ENCODE measurements at places on chromosomes 12 and 14.

DNA sequence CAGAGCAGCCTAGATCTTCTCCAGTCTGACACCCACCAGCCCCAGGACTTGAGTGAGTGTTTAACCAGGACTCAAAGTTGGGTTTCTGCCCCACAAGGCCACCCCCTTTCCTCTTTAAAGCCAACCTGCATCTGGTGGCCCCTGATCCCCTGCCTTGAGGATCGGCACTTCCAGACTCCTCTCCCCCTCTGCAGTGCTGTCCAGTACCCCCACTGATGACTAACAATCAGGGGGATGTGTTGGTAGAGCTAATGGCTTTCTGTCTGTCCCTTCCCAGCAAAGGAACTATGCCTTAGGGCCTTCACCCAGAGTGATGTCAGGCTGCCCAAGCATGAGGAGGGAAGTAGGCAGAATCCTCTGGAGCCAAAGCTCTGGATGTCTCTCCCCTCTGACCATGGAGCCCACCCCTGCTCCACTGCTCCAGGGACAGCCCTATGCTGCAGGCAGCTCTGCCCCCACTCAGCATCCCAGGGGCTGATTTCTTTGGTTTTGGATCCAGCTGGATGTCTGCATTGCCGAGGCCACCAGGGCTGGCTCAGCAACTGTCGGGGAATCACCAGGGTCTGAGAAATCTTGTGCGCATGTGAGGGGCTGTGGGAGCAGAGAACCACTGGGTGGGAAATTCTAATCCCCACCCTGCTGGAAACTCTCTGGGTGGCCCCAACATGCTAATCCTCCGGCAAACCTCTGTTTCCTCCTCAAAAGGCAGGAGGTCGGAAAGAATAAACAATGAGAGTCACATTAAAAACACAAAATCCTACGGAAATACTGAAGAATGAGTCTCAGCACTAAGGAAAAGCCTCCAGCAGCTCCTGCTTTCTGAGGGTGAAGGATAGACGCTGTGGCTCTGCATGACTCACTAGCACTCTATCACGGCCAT is 42.9 kb downstream of the DAD1 start:
- no peak for DNase-seq

DNA sequence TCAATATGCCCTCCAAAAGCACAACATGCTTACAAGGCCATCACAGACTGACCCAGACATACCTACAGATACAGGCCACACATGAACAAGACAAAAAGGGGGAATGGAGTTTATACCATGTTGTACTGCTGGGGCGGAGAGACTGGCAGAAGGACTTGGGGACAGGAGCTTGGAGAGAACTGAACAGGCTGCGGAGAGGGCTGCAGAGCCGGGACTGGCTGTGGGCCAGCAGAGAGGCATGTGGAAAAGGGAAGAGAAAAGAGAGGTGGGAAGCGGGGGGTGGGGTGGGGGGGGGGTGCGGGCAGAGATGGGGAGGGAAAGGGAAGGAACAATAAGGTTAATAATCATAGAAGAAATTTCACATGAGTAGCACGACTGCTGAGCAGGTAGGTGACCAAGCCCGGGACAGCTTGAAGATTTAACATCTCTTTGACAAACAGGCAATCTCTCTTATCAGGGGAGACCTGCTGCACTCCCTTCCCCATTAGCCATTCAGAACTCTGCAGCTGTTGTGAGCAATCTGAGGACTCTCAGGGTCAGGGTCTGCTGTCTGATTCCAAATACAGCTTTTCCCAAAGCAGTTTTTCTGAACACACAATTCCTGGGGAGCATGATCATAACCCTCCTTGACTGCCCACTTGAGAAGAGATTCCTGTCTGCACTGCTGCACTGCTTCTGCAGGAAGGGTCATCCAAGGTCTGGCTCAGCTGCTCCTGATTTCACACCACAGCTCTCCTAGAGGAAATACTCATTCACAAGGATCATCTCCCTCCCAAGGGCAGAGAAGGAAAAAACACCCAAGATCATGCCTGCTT is 21.6 kb upstream of the STAC3 start:
- DNase-seq, result no peak

- no peak for DNase-seq
Measured at GRCh38 chr12:53924521-53925405, 13.9 kb upstream of the HOXC13 start.

DNA sequence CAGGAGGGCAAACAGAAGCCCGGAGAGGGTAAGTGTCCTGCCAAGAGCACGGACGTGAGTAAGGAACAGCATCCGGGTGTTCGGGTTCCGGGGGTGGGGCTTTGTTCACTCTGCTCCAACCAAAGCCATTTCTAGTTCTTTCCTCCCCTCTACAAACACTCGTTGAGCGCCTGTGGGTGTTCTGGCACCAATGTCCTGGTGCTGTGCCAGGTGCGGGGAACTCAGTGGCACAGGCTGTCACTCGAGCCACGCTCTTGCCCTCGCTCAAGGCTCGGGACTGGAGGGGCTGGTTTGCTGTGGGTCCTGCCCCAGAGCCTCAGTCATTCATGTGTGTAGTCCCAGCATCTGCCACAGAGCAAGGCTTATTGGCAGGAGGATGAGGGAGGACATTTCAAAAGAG is 157.5 kb downstream of the CALM1 start:
- DNase-seq, result no peak

DNA sequence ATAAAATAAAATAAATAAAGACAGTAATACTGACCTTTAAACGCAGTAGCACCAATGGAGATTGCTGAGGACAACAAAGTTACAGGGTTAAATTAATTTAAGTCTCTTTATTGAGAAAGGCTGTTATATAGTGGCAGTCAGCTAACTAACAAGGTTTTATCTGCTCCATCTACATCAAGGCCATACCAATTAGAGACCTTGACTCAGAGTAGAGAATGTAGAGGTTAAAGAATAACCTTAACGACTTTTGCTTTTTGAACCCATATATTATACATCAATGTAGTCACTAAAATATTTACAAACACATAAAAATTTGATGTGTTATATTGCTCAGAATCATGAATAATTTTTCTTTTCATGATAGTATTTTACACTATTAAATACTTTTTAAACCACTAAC is 21.6 kb downstream of the OSBPL8 start:
- no peak for DNase-seq

- no peak for DNase-seq
Measured at GRCh38 chr12:14950982-14951746, 10.2 kb downstream of the ARHGDIB start.

GRCh38 chr14:104865631-104866441 is 768 bp downstream of the CEP170B start:
- DNase-seq, result peak; percentile 27

- DNase-seq, result no peak
Measured at GRCh38 chr14:34147461-34147860, 196.6 kb upstream of the EGLN3 start.

GRCh38 chr12:99157946-99158345 is 489.6 kb upstream of the GARIN6 start:
- DNase-seq, result no peak

- peak; percentile 92 for DNase-seq
Measured at GRCh38 chr12:109115758-109116610, at the start of gene ACACB. ACACB (plus strand) TSS chr12:109116587; CDS start chr12:109139406, 22,819 bp downstream.

GRCh38 chr14:55581342-55581771 is 1.4 kb downstream of the KTN1 start:
- no peak for DNase-seq

DNA sequence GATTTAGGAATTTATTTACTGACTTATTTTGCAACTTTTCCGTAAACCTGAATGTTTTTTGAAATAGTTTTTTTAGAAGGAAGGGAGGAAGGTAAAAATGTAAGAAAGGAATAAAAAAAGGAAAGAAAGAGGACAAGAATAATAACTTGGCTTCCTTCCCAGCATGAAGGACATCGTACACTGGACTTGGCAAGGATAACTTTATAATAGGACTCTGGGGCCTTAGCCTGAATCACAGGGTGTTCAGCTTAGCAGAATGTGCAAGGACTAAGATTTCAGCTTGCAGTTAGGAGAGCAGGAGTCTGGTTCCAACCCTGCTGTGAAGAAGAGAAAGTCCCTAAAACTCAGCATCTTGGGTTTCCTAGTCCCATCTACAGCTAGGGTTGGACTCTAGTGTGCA is 1053.3 kb downstream of the VRK1 start:
- DNase-seq, result no peak

DNA sequence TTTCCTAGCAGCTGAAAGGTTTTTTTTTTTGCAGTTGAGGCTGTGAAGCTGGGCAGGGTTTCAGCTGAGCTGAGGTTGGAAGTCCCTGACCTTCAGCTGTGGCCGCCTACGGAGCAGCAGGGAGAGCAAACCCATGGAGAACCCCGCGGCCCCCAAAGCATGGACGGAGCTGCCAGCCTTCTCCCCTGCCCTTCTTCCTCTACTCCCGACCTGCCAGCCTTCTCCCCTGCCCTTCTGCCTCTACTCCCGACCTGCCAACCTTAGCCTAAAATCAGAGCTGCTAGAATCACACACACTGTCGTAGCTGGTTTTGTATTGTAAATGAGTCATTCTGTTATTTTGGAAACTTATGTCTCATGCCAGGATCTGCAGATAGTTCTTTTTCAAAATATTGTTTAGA is 74.6 kb downstream of the PPP2R5C start:
- no peak for DNase-seq

GRCh38 chr14:53265025-53265424 is 111.9 kb upstream of the DDHD1 start:
- DNase-seq, result no peak

- DNase-seq, result peak; percentile 72
Measured at GRCh38 chr12:98002887-98003493, 512.4 kb upstream of the TMPO start.

- DNase-seq, result no peak
Measured at GRCh38 chr12:45186762-45187161, 29.1 kb upstream of the ANO6 start.

- no peak for DNase-seq
Measured at GRCh38 chr14:96274543-96274942, 18.5 kb downstream of the BDKRB1 start.

- DNase-seq, result peak; percentile 69
Measured at GRCh38 chr12:6333029-6333428, 8.8 kb downstream of the TNFRSF1A start.

- no peak for DNase-seq
Measured at GRCh38 chr12:30442461-30442860, 253.2 kb downstream of the IPO8 start.

- DNase-seq, result peak; percentile 52
Measured at GRCh38 chr12:26088998-26089397, 35.8 kb downstream of the BHLHE41 start.

DNA sequence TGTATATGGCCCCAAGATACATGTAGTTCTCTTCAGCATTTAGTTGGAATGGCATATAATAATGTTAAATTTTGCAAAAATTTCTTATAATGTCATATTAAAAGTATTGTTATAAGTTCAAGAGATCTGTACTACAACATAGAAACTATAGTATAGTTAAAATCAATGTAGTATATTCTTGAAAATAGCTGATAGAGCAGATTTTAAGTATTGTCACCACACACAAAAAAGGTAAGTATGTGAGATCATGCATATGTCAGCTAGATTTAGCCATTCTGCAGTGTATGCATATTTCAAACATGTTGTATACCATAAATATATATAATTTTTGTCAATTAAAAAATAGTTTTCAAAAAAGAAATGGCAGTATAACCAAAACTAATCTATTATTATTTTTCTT is 86.5 kb downstream of the PLBD1 start:
- DNase-seq, result no peak

DNA sequence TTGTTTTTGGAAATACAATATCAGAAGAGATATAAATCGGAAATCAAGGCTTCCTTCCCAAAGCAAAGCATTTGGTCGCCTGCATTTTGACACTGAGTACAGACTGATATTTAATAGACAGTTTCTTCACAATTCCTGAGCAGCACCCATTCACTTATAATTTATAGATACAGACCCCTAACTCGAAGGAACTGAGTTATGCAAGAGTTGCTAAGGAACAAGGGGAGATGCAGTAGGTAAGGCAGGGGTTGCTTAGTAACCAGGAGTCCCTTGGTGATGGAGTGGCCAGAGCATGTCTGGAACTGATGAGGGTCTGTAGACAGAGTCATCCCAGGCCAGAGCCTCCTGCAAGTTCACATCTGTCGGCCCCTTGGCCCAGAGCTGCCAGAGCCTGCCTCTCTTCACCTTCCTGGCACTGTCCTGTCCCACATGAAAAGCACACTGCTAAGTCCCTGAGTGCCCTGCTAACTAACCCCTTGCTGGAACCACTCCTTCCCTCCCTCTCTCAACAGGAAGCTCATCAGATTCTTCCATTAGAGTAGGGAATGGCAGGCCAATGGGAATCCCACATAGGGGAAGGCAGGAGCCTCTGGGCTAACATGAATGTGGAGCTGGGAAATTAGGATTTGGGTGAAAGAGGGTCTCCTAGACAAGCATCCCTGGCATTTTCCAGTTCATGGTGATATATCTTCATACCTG is 3.6 kb upstream of the DHRS2 start:
- DNase-seq, result no peak

DNA sequence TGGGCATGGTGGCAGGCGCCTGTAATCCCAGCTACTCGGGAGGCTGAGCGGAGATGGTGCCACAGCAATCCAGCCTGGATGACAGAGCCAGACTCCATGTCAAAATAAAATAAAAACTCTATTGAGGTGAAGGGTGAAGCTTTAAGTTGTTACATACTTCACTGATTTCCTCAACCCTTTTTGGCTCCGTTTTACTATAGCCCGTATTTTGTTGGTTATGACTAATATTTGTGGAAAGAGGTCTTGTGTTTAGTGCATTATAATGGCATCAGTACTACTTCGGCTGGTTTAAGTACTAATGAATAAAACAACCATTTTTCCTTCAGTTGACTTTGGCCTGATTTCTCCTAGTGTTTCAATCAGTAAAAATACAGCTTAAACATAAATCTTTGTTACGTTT is 27.0 kb upstream of the SLC2A14 start:
- no peak for DNase-seq
